Right cardiac atrium (tissue), 5 donors: ENCODE measurements at places on chromosomes 7 and 10. TPM values are rescaled to one million over a fixed set of nuclear protein-coding genes. Genes with fewer than 3 reads are reported as not detected.

The CHST3 gene
- total RNA-seq: 19.8 TPM

- DNase-seq: no peak
Observed at GRCh38 chr7:28891192-28891875, 66.8 kb downstream of the TRIL start.

DNA sequence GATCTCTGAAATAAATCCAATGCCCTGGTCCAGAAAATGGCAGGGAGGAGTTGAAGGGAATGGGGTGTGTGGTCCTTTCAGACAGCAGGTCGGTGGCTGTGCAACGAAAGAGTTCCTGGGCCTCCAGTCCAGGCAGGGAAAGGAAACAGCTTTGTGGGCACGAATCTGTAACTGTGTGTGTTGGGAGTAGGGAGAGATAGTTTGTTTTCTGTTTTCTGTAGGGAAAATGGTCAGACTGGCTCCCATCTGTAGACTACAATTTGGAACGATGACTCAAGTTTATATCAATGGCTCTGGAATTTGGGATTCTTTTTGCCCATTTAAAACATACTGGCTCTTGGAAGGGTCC is 2.6 kb upstream of the HOXA9 start:
- DNase-seq: no peak

GRCh38 chr10:34081347-34081743 is 733.8 kb downstream of the PARD3 start:
- peak; percentile 67 for DNase-seq

- no peak for DNase-seq
Observed at GRCh38 chr10:3573498-3573897, 211.5 kb downstream of the KLF6 start.

The CFAP43 gene
- 0.35 TPM for total RNA-seq

DNA sequence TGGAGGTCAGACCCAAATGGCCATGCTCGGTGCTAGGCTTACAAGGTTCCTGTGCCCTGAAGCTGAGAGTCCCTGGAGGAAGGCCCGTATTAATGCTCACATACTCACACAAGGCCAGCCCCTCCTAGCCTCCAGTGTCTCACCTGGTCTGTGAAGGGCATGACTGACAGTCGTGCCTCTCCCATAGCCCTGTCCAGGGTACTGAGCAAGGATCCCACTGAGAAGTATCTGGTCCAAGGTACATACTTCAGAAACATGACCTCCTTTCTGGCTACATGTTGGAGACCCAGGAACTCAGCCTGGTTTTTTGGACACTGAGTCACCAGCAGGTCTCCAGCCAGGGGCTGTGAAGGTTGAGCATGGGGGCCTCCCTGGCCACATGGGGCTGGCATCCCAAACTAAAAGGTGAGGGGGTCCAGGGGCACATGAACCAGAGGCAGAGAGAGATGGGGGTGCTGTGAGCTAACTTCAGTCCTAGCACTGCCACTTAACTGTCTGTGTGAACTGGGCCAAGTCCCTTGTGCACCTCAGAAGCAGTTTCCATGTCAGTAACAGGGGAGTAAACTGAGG is 17.6 kb upstream of the RASGEF1A start:
- no peak for DNase-seq
